ENCODE measurements at places on chromosomes 4 and X.

- no peak for DNase-seq
Observed at GRCh38 chr4:137532869-137533236, 559 bp upstream of the PCDH18 start.

DNA sequence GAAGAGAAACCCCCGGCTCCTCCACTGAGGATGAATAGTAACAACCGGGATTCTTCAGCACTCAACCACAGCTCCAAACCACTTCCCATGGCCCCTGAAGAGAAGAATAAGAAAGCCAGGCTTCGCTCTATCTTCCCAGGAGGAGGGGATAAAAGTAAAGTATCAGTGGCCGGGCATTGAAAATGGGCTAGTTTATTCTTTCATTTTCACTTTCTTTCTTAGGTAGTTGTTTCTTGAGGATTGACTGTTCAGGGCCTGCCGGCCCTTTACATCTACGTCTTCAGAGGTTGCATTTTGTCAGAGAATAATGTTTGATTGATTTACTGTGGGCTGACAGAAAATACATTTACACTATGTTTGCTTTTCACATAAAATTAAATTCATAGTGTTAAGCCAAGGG lies 27.1 kb downstream of the PAK3 start:
- DNase-seq, result no peak

DNA sequence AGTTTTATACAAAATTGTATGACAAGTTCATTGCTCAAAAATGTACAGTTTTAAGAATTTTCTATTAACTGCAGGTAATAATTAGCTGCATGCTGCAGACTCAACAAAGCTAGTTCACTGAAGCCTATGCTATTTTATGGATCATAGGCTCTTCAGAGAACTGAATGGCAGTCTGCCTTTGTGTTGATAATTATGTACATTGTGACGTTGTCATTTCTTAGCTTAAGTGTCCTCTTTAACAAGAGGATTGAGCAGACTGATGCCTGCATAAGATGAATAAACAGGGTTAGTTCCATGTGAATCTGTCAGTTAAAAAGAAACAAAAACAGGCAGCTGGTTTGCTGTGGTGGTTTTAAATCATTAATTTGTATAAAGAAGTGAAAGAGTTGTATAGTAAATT lies 131.0 kb downstream of the TET2 start:
- DNase-seq, result no peak

DNA sequence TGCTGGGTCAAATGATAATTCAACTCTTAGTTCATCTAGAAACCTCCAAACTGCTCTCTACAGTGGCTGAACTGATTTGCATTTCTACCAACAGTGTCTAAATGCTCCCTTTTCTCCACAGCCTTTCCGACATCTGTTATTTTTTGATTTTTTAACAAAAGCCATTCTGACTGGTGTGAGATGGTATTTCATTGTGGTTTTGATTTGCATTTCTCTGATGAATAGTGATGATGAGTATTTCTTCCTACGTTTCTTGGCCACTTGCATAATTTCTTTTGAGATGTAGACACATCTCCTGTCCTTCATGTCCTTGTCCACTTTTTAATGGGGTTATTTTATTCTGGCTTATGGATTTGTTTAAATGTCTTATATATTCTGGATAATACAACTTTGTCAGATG lies 298.2 kb upstream of the ARSJ start:
- DNase-seq, result no peak
